Fibroblast of pulmonary artery (primary cell): ENCODE measurements at places on chromosomes 7 and 10.
A peak's percentile ranks its signal among the peaks of the same experiment; 100 is the strongest.

DNA sequence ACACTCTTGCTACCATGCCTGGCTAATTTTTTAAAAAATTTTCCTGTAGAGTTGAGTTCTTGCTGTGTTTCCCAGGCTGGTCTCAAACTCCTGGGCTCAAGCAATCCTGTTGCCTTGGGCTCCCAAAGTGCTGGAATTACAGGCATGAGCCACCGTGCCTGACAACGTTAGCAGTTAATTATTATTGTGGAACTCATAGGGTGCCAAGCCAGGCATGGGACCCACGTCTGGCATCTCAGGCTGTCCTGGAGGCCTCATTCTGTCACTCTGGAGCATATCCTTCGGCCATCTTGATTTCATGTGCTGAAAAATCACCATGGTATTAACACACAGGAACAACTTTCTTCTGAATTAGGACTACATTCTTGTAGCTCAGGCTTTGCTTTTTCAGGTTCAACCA lies 21.5 kb downstream of the STOX1 start:
- no peak for DNase-seq

- peak; percentile 82 for DNase-seq
Measured at GRCh38 chr7:101912716-101913110, 95.3 kb downstream of the CUX1 start.

DNA sequence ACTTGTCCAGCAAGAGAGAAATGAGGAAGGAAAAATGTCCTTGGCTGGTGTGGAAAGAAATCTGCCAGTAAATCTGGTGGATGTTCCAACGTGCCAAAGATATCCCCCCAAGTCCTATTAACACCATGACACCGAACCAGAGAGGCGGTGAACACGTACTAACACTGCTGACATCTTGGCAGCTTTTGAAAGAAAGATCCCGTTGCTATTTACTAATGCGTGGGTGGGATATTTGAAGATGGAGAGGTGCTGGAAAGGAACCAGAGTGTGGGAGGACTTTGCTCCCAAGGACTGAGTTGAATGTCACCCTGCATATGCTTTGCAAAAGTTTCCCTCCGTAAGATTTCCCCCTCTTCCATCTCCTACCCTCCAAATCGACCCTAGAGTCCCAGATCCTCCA lies 7.9 kb downstream of the CCDC3 start:
- no peak for DNase-seq

GRCh38 chr7:32502728-32503127 lies 7.4 kb downstream of the AVL9 start:
- no peak for DNase-seq

DNA sequence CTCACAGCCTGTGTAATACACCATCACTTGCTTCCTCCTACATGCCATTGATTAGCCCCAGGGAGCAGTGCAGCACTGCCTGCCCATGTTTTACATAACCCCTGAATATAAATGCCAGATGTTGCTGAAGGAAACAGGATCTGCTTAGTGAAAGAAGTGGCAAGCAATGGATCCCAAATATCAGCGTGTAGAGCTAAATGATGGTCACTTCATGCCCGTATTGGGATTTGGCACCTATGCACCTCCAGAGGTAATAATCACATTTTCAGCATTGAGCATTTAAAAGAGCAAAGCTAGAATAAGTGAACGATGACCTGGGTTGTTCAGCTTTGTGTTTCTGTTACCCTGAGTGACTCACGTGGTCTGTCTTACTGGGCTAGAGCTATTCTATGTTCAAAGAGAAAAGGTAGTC lies at the start of gene AKR1C4:
TSS of gene AKR1C4 (plus strand) at position 136 of the 412 bp plus-strand sequence. CDS start at position 167, 31 bp downstream.
- DNase-seq, result no peak

DNA sequence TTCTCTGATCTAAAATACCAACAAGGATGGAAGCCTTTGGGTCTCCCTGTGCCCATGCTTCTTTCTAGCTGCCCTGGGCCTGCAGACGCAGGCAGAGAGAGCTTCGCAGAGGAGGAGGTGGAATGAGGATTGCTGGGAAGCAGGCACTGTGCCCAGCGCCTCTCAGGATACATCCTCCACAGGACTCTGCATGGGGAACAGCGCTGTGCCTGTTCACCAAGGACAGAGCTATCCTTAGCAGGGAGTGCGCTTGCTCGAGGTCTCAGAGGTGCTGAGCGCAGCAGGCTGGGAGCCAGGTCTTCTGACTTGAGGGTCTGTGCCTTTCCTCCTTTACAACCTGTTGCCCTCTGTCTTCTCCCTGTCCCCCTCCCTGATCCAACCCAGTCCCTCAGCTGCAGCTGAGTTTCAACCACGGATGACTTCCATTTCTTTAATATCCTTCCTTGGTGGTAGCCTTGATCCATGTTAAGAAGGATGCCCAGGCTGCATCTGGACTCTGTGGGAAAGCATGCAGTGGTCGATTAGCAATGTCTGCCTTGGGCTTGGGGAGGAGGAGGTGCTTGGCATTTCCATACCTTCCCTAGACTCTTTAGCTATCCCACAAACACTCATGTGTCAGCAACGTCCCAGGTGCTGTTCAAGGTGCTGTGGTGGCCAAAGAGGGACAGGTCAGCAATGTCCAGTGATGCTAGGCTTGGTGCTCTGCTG lies 219.6 kb upstream of the GPR26 start:
- no peak for DNase-seq

- DNase-seq, result peak; percentile 72
Measured at GRCh38 chr10:97270523-97271154, 21.8 kb downstream of the ARHGAP19 start.

GRCh38 chr10:101558204-101558603 lies 29.9 kb downstream of the POLL start:
- DNase-seq, result no peak

DNA sequence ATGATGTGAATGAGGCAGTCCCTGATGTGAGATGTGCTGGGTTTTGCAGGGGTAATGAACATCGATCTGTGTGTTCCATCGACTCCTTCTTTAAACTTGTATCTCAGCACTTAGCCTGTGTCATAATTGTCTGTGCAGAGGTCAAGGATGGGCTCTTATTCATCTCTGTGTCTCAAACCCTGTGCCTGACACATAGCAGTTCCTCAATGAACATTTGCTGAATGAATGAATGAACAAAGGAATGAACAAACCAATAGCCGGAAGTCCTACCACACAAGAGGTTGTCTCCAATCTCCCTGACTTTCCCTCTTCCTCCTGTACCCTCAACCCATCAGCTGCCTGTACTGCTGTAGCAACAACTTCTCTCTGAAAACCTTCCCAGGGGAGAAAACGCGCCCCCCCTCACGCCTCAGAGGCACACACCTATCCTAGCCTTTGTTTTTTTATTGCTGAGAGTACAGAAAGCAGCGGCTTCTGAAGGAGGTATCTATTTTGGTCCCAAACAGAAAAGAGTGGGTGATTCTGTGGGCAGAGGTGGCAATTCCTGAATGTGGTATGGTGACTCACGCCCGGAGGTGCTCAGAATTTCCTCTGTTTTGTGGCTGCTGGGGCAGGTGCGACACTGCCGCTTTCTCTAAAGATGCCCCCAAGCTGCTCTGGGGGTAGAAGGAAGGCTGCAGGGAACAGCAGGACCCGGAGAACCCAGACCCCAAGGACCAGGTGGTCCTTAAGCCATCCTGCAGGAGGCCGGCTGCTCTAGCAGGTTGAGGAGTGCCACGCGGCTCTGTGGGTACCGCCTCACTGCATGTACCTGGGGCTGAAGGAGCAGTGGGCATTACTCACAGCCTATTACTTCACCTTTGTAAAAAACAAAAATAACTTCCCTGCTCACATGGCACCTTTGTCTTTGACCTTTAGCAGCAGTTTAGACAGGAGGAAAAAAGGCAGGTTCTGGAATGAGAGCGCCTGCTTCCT lies 9.6 kb downstream of the IL2RA start:
- no peak for DNase-seq

DNA sequence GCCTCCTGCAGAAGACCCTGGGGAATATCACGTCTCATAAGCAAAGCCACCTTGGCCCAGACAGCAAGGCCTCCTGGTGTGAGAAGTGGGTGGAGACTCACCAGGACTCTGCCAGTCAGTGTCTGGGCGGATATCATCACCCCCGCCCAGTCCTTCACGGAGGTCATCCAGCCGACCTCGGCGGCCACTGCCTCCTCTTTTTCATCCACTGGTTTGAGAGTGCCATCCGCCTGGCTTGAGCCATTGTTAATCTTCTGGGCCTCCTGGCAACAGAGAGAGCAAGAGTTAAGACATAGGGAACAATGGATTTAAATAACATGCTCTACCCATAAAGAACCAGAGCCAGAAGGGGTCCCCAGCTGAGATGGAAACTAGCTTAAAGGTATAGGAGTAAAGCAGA lies 233.8 kb downstream of the KCNMA1 start:
- no peak for DNase-seq

GRCh38 chr7:69502358-69502757 lies 95.9 kb upstream of the AUTS2 start:
- no peak for DNase-seq

DNA sequence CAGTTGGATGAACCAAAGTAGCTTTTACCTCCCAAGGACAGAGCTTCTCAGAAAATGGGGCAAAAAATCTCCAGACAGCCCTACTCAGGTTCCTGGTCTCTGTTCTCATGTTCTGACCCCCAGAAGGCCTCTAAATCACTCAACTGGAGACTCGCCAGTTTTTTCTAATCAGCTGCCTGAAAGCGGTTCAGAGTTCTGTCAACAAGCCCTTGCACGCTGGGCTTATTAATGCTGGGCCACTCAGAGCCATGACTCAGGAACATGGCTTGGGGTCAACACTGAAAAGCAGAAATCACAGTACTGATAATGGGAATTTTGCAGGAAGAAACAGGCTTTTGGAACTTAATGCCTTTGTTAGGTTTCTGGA lies 15.3 kb downstream of the ECHDC3 start:
- DNase-seq, result peak; percentile 89

- DNase-seq, result peak; percentile 34
Measured at GRCh38 chr10:89206402-89207180, 526 bp downstream of the CH25H start.

DNA sequence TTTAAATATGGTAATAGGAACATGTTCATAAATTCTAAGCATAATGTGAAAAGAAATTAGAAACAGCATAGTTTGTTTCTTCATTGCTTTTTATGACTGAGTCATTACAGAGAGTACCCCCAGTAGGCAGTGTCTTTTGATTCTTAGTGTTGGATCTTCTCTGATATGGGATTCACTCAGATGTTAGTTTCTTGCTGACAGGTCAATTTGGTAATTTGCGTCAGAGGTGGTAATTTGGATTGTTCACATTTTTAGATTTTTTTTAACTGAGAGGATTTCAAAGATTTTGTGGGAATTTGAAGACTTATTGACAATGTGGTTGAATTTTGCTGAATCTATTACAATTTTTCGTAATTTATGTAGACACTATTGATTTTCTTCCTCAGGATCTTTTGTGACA lies 2.1 kb downstream of the HSPA14 start:
- DNase-seq, result no peak

DNA sequence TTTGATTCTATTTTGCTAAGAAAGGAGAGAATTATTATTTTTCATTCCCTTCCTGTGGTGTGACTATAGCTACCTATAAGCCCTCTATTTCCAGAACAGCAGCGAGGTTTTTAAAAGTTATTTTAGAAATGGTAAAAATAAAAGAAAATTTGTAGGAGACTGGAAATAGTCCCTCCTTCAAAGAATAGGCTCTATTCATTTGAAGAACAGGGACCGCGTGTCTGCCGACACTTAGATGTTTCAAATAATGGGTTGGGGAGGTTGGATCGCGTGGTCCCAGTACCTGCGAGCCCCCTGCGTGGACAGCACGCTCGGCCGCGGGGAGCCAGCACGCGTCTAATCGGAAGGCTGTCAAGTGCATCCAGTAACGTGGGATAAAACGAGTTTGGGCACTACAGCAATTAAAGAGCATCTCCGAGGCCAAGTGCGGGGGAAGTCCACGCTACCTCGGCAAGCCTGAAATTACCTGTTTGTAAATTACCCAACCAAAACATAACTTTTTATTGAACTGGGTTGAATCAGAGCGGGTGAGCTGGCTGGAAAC lies 1.0 kb downstream of the CACNA2D1 start:
- no peak for DNase-seq

DNA sequence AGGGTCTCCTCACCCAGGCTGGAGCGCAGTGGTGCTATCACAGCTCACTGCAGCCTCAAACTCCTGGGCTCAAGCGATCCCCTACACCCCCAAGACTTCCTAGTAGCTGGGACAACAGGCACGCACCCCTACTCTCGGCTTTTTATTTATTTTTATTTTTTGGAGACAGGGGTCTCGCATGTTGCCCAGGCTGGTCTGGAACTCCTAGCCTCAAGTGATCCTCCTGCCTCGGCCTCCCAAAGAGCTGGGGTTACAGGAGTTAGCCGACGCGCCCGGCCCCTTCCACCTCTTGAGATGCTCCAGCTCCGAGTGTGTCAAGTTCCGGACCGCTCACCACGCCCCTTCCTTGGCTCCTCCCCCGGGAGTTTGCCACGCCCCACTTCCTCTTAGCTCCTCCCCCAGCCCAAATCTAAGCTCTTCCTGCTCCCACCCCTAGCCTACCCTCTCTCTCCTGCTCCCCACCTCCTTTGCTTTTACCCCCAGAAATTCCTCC lies 6.3 kb downstream of the NAT16 start:
- DNase-seq, result peak; percentile 58

DNA sequence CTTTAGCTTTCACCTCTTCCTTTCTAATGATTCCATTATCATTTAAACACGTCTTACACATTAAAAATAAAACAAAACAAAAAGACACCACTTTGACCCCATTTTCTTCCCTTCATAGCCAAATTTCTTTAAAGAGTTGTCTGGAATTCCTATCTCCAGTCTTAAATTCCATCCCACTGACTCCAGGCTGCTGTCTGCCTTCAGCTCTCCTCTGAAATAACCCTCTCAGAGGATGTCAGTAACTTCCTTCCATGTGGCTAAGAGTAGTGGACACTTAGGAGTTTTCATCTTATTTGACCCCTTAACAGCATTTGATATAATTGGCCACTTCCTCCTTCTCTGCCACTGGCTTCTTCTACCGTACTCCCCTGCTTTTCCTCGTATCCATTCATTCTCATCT lies 69.6 kb upstream of the MKX start:
- no peak for DNase-seq

- DNase-seq, result no peak
Measured at GRCh38 chr7:106177738-106178592, 65.9 kb upstream of the SYPL1 start.

DNA sequence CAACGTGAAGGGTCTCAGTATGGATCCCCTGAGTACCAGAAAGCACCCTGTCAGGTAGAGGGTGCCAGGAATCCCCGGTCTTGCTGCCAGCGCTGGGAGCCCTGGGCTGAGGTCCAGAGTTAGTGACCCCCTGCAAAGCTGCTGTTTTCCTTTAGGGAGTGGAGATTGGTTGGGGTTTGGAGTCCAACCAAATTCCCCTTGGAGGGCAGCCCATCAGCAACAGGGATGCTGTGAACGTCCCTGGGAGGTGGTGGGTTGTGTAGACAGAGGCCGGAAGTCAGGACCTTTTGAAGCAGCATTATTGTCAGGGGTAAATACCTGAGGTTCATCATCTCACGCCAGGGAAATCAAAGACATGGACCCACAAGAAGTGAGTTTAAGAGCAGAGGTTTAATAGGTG lies 104.2 kb downstream of the COL26A1 start:
- DNase-seq, result no peak

DNA sequence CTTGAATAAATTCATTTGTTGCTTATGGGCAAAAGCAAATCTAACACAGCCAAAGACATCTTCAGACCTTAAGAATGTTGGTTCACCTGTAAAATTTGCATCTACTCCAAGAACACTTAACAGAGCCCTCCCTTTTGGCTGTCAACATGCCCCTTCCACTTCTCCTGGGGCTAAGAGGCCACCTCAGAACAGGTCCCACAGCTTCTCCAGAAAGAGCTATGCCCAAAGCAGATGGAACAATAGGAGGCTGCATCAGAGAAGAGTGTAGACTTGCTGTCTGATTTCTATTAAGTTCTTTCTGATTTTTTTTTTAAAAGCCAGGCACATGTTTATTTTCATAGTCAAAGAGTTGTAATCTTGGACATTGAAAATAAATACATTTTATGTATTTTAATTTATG lies 26.1 kb upstream of the TRIL start:
- DNase-seq, result no peak
